NCI-H1436 (cell line): ENCODE measurements at places on chromosomes 6 and 20.
A peak's percentile ranks its signal among the peaks of the same experiment; 100 is the strongest.

DNA sequence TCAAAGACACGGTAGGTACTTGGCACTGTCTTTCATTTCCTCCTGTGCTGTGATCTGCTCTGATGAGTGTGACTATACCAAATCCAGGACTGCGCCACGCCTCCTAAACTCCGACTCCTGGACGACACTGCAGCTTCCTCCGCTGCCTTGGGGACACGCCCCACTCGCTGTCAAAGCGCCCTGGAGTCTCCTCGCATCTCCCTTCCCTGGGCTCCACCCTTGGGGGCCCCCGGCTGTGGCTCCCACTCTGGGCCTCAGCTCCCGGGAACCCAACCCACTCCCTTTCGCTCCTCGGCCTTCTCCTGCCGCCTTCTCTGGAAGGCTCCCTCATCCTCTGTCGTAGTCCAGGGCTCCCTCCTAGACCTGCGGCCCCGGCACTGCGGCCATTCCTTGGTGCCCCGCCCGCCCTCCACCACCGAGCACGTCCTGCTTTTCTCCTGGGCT is 61.2 kb downstream of the RSPH3 start:
- no peak for DNase-seq

- DNase-seq = no peak
Observed at GRCh38 chr6:133404151-133404550, 163.0 kb downstream of the EYA4 start.

- DNase-seq = no peak
Observed at GRCh38 chr6:46465294-46466165, 25.7 kb downstream of the RCAN2 start.

DNA sequence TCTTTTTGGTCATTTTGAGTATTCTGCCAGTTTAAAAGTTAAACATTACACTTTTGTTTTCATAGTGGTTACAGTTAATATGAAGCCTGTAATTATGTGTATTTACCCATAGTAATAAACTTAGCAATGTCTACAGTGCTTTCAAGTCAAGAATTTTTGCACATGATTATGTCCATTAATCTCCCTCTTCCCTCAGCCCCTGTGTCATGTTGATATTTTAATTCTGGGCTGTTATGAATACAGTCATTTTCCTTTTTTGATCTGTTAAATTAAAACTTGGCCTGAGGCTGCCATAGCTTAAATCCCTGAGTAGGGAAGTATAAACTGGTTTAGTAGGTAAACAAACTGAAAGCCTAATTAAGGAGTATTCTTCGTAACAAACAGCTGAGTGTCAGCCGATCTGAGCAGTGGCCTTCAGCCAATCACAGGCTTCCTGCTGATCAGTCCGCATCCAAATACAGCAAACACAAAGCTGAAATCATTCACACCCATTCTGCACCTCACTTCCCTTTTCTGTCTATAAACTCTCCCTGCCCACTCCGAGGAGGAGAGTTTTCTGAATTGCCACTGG is 9.5 kb upstream of the SFT2D1 start:
- peak; percentile 76 for DNase-seq

DNA sequence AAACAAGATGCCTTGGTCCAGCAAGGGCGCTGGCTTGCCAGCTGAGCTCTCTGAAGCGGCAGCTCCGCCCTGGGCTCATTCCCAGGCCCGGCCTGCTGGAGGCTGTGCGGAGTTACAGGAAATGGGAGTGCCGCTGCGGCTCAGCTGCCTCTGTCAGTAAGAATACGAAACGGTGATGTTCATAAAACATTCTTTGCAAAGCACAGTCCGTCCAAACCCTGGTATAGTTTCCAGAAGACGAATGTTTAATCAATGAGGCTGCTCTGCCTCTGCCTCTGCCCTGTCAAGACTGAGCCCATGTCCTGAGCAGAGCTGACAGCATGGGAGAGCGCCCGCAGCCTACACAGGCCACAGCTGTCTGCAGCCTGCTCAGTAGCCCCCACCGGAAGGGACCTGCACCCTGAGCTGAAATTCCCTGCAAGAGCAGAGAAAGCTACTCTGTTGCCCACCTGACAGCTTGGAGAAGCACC is 153.3 kb upstream of the SNX9 start:
- no peak for DNase-seq

GRCh38 chr20:58699623-58700107 is 7.1 kb downstream of the NPEPL1 start:
- no peak for DNase-seq

DNA sequence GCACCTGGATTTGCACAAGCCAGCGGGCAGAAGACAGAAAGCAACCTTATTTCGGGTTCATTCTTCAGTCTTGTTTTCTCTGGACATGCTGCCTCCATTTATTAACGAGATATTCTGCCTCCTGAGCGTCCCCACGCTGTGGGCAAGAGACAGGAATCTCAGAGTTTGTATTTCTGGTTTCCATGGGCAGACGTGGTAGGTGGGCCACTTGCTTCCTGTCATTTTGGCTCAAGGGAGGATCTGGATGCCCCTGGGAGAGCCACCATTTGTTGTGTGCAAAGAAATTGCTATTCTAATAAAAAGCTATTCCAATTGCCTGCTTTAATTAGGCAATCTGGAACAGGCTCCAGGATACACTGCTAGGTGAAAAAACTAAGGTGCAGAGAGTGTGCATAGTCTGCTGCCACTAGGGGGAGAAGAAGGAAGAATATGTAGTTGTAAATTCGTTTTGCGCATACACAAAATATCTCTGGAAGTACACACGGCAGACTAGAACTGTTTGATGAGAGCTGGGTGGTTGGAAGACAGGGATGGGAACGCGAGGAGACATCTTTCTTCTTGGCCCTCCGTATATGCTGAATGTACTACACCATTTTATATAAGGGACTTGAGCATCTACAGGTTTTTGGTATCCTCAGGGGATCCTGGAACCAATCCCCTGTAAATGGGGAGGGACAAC is 30.1 kb upstream of the SLC16A10 start:
- DNase-seq = peak; percentile 5

- no peak for DNase-seq
Observed at GRCh38 chr6:17771609-17772008, 64.9 kb upstream of the NUP153 start.

DNA sequence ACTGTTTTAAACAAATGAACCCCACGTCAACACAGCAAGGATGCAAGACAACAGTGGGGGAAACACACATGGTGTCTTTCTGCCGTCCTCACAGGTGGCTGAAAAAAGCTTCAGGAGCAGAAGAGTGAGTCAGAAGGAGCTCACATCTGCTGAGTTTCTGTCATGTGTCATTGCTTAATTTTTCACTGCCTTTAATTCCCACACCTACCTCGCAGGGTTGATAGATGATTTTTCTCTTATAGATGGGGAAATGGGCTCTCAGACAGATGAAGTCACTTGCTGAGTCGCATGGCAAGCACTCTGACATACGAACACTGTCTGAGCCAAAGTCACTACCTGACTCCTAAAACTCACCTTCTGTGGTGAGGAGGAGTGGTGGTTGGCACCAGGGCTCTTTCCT is 28.3 kb upstream of the CARMIL1 start:
- DNase-seq = no peak

DNA sequence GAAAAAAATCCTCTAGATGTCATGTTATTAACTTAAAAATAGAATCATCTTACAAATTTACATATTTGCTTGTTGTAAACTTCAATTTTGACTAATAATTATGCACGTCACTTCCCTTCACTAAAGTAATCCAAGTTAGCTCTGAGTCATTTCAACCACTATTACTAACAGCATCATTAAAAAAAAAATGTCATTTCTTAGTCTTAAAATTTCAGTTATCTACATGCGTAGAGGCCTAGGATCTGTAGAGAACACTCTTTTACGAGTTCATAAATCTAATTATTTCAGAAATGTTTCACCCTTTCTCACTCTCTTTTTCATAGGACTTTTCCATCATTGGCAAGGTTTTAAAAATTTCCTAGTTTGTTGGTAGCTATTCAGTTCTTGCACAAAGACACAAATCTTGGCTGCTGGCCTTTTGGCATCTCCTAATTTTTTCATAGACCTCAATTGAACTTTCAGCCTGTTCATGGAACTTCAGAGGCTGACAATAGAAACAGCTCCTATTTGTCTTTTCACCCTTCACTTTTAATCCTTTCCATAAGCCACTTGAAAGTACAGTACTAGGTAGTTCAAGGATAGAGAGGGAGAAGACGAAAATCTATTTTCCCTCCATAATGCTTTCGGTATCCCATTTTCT is 61.5 kb downstream of the OGFRL1 start:
- DNase-seq = no peak

DNA sequence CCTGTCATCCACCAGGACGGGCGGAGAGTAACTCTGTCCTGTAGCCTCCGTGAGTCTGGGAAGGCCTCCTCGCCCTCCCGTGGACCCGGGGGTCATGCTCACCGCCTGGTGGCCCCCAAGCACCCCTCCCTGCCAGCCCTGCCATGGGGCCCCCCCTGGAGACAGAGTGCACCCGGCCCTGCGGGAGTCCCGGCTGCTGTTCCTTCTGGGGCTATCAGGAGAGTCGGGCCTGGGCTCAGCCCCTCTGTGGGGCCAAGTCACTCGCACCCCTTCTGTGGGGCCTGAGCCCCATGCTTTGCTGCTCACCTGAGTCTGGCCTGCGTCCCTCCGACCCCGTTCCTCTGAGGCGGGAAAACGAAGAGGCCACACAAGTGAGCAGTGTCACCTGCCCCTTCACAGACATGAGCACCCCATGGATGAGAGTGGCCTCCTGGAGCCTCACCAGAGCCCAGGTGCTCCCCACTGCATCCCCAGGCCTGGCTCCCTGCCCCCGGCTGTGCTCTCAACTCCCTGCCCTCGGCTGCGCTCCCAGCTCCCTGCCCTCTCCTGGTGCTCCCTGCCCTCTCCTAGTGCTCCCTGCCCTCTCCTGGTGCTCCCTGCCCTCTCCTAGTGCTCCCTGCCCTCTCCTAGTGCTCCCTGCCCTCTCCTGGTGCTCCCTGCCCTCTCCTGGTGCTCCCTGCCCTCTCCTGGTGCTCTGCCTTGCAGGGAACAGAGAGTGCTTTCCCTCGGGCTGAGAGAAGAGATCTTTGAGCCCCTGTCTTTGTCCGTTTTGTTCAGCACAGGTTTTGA is 4.6 kb upstream of the CHRNA4 start:
- no peak for DNase-seq

- no peak for DNase-seq
Observed at GRCh38 chr6:28081486-28081751, 1.1 kb downstream of the ZNF165 start.

DNA sequence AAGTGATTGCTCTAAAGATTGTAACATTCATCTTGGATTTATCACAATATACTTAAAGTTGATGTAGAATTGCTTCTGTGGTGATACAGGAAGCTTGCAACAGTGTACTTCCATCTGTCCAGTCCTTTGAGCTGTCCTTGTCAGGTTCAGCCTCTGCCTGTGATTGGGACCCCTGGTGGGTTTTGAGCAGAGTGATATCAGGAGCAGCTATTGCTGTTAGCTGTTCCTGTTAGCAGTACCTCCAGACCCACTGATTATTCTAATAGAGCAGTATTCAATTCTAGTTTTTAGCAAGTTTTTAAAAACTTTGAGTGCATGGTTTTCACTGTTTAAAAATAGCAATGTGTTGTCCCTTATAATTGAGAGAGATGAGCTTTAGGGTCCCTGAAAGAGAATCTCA is 48.8 kb downstream of the TULP4 start:
- no peak for DNase-seq

- no peak for DNase-seq
Observed at GRCh38 chr20:62032609-62033368, 32.9 kb downstream of the TAF4 start.

DNA sequence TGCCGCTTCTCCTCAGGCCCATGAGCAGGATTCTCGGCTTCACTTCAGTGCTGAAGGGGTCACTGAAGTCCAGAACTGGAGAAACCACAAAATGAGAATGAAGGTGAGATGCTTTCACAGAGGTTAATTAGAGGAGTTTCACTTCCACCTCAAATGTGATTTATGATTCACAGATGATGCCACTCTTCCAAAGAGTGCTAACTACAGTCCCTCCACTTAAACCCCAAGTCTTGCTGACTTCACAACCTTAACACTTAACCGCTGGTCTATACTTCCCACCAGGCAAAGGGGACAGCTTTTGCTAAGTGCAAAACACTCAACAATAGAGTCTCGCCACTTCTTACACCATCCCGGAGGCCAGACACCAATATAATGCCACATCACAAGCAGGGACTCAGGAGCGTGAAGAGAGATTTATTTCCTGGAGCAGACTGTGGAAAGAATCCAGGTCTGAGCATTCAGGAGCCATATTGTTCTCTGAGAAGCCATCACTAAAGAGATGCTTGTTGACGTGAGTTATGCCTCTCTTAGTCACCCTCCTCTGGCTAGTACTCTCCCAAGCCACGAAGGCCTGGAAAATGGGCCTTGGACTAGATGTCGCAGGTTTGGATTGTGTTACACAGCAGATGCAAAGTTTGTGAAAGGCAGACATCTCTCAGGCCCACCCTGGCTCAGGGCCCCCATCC is 24.4 kb downstream of the RRAGD start:
- DNase-seq = no peak

- no peak for DNase-seq
Observed at GRCh38 chr20:4973330-4974097, 27.8 kb downstream of the SLC23A2 start.

DNA sequence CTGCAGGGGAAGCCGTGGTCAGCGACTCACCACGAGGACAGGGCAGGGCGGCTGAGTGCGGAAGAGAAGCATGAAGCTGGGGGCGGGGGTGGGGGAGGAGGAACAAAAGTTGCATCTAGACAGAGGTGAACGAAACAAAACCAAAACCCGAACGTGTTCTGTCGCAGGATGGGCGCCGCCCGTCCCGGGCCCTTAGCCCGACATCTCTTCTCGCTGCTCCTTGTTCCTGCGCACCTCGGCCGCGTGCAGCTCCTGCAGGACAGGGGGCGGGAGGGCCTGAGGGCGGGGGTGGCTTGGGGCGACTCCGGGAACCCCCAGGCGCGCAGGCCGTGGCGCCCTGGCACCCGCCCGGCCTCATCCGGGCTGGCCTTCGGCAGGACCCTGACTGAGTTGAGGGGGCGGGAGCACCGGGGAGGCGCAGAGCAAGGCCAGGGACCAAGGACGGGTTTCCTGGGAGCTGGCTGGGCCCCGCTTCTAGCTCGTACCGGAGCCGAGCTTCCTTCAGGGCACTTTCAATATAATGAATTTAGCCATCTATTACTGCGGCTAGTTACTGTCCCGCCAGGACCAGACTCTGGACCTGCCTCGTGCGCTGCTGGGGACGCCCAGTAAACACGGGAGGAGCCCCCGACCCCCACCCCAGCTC is 12.0 kb downstream of the STMN3 start:
- no peak for DNase-seq

DNA sequence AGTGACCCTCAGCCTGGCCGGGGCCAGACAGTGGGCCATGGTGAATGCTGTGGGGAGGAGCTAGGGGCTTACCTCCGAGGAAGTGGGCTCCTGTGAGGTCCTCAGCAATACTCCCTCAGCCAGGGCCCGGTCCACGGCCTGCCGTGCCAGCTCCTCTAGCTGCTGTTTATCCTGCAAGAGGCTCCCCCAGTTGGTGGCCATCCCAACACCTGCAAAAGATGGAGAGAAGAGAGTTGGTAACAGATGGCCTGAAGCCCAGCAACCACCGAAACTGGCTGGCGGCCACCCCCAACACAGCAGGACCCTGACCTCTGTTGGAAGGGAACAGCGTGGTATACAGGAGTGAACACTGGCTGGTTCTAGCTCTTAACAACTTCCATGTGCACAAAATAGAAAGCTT is 4.0 kb downstream of the GSS start:
- no peak for DNase-seq
